ENCODE measurements at places on chromosomes 3 and 15.

DNA sequence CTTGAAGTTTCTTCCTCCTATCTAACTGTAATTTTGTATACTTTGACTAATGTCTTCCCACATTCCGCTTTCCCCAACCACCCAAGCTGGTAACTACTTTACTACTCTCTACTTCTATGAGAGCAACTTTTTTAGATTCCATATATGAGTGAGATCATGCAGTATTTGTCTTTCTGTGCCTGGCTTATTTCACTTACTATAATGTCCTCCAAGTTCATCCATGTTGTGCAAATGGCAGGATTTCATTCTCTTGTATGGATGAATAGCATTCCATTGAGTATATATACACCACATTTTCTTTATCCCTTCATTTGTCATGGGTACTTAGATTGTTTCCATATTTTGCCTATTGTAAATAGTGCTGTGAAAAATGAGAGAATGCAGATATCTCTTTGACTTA, 78.5 kb upstream of the CCNL1 start:
- DNase-seq = no peak

- no peak for DNase-seq
Measured at GRCh38 chr15:85622221-85622831, 172.4 kb downstream of the KLHL25 start.

DNA sequence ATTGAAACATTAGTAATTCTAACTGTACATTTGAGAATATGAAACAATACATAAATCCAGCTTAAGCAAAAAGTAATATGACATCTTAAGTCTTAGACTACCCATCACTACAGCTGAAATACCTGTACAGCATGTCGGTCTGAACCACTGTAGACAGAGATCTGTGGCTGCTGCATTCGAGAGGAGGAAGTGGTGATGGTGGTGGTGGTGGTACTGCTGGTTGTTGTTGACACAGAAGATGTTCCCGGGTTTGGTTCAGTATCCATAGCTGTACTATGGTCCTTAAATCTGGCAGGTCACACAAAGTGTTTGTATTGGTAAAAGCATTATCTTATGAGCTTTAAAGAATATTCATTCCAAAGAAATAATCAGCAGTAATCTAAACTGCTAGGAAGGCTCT, 2.9 kb downstream of the PHC3 start:
- DNase-seq = no peak

DNA sequence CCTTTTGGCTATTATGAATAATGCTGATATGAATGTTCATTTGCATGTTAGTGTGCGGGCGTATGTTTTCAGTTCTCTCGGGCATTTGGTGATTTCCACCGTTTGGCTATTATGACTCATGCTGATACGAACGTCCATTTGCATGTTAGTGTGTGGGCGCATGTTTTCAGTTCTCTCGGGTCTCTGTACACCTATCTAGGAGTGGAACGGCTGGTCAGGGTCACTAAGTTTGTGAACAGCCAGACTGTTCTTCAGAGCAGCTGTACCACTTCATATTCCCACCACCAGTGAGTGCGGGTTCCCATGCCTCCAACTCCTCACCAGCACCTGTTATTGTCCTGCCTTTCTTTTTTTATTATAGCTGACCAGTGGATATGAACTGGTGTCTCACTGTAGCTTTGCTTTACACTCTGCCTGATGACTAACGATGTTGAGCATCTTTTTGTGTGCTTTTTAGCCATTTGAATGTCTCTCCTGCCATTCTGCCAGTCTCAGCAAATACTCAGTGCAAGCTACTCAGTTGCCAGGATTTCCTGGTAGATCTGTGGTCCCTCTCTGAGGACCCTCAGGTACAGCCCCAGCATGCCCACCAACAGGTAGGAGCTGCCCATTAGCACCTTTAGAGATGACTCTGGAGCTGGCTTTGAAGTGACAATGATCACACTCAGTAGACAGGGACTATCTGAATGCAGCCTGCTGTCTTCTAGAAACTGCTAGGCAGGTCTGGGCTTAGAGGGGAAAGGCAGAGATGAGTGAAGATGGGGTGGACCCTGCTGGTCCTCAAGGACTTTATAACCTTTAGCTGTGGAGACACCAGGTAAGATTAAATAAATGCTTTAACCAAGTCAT, 141.1 kb downstream of the XXYLT1 start:
- no peak for DNase-seq

GRCh38 chr3:45786801-45787495, 9.4 kb downstream of the SLC6A20 start:
- DNase-seq = no peak

- no peak for DNase-seq
Measured at GRCh38 chr3:38641461-38642110, 7.9 kb downstream of the SCN5A start.

DNA sequence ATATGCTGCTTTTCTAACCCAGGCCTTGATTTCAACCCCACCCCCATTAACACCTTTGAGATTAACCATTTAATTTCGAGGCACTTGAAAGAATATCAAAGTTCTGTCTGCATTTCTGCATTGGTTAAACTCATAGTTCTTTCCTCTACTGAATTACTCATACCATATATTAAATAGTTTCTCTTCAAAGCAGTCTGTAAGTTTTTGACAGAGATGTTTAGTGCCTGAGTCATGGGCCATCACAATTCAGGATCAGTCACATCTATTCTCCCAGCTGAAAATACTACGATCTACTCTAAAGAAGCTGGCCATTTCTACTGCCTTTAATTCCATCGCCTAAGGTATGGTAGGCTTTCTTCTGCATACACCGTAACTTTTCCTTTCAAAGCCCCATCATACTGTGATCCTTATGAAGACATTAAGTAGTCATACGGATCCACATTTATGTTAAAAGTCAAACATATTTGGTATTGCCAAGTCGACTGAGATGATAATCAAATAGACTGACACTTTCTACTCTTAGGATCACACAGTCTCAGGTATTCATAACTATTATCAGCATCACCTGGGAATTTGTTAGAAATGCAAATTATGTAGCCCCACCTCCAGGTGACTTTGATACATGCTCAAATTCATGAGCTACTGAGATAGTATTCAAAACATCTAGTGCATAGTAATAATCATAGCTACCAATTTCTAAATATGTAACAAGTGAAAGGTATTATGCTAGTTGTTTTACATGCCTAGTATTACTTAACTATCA, 489.4 kb upstream of the IL12A start:
- DNase-seq = no peak

DNA sequence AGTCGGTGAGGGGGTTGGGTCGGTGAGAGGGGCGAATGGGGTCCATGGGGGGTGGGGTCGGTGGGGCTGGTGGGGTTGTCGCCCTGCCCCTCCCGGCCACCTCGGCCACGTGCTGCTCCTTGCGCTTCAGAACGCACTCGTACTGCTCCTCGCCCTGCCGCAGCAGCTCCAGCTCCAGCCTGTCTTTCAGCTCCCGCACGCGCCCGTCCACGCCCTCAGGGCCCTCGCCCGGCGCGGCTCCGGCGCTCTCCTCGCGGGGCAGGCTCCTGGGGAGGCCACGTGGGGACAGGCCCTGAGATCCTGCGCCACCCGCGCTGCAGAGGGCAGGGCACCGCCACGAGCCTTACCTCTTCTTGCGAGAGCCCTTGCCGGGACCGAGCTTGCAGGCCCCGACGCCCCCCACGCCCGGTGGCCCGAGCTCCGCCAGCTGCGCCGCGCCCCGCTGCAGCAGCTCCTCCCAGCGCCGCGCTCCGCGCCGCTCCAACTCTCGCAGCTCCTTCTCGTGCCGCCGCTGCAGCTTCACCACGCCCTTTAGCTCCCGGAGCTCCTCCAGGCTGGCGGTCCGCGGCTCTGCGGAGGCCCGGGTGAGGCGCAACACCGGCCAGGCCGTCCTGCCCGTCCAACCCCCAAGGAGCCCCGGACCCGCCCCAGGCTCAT, 8.2 kb upstream of the ANKRD63 start:
- no peak for DNase-seq

GRCh38 chr3:43248185-43248583, 38.2 kb upstream of the SNRK start:
- peak; percentile 45 for DNase-seq

GRCh38 chr3:188326968-188327367, 173.0 kb downstream of the LPP start:
- no peak for DNase-seq

DNA sequence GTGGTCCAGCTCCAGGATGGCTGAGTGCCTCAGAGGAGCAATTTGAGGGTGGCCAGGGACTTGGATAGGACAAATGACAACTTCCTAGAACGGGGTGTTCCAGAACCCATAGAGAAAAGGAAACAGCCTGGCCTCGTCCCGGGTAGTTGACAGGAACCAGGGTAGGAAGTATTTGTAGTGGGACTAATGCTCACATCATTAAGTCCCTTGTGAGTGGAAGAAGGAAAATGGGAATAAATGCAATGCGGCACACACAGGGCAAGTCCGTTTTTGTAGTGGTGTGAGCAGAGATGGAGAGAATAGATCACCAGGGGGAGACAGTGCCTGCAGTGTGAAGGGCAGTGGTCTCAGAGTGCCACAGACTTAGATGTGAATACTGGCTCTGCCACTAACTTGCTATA, 19.6 kb downstream of the TIMP4 start:
- DNase-seq = no peak

GRCh38 chr3:195151866-195152541, 119.0 kb downstream of the XXYLT1 start:
- DNase-seq = no peak

GRCh38 chr3:8517487-8517886, 15.9 kb downstream of the LMCD1 start:
- DNase-seq = no peak

GRCh38 chr3:24480497-24480896, 14.2 kb downstream of the THRB start:
- DNase-seq = no peak

DNA sequence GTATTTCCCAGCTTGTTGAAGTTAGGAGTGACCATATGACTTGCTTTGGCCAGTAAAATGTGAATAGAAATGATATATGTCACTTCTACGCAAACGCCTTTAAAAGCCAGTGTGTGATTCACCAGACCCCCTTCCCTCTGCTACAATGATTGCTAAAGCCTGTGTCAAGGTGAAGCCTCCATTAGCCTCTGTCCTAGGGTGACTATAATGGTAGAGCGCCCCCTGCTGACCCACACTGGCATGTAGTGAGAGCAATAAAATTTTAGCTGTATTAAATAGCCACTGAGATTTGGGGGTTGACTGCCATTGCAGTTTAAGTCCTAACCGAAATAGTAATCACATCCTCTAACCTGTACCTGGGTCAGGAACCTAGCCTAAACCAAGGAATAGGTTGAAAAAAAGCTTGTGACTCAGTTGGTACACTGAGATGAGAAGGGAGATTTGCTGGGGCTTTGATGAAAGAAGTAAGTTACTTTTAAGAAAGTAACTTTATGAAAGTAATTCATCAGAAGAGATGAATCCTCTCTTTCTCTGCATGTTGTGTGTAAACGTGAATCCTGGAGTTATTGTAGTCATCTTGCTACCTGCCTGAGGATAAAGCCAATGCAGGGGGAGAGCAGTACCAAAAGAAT, 52.6 kb downstream of the GTF2E1 start:
- DNase-seq = peak; percentile 24

GRCh38 chr3:194750491-194750828, 64.8 kb downstream of the FAM43A start:
- DNase-seq = no peak

GRCh38 chr3:185290266-185290665, 36.4 kb upstream of the EHHADH start:
- DNase-seq = no peak

DNA sequence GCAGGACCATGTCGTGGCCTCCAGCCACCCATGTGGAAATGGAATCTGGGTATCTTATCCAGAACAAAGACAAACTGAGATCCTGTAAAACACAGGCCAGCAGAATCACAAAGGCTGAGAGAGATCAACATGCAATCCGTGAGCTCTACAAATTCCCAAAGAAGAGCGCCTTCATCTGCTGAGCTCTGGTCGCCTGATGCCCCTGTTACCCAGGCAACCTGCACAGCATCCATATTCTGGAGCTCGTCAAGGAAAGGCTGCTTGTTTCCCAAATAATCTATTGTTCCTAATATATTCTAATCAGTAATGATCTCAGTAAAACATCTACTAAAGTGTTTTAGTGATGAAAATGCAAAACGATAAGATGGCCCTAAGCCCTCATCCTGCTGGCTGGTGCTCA, 133.6 kb downstream of the OCA2 start:
- DNase-seq = no peak

DNA sequence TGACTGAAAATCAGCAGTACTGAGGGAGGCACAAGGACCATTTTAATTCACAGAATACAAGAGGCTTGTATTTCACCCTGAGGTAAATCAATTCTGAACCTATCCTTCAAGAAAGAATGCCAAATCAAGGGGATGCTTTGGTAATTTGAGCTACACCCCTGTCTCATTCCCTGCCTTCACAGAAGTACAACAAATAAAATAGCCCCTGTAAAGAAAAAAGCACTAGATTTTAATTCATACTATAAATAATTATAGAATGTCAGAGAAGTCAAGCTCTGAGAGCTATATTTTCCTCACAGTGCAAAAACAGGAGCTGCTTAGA, 249.0 kb downstream of the ISL2 start:
- DNase-seq = no peak

DNA sequence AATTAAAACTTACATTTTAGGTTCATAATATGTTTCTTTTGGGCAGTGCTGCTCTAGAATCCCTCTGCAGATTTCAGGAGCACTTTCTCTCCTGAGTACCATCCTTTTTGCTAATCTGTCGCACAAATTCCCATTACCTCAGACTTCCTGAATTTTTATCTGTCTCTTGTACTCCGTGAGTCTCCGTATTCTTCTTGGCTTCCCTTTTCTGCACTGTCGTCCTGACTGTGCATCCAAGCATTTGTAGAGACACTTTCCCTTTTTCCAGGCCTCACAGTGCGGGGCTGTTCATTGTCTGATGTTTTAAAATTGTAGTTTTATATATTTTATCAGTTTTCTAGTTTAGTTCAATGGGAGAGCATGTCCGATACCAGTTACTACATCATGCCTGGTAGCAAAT, 27.3 kb downstream of the MEF2A start:
- no peak for DNase-seq

Data from AG09309 (cell line).